T follicular helper cell (primary cell): ENCODE measurements at places on chromosomes 6 and 20.

DNA sequence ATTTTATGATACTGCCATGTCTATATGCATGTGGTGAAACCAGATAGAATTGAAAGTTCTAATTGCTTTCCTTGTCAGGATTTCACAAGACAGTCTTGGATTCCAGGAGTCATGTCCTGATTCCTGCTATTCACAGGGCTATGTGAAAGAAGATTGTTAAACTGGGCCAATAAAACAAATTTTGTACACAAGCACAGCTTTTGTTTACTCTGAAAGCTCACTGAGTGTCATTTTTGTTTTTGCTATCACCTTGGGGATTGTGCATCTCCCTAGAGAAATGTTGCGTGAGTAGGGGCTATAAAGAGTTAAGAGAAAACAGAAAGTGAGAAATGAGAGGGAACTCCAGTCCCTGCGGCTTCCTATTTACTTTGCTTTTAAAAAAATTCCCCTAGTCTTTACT, 627.5 kb downstream of the PKHD1 start:
- DNase-seq = no peak

DNA sequence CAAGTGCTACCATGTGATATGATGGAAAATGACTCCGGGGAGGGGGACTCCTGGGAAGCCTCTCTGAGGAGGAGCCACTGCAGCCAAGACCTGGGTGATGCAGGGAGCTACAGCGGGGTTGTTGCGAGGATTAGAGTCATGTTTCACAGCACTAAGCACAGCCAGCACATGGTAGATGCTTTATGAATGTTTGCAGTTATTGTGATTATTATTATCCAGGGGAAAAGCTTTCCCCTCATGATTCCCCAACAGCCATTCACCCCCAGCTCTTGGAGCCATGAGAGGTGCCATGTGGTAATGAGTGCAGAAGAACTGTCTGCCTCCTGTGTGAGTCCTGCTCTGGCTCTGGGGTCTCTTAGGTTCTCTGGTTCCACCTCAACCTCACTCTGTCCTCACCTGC, 39.9 kb downstream of the RSPO4 start:
- DNase-seq = no peak

- no peak for DNase-seq
These were observed 542.2 kb downstream of the GRIK2 start for GRCh38 chr6:101935732-101936131.

- no peak for DNase-seq
These were observed 46.5 kb downstream of the SLC22A3 start for GRCh38 chr6:160394654-160395035.

DNA sequence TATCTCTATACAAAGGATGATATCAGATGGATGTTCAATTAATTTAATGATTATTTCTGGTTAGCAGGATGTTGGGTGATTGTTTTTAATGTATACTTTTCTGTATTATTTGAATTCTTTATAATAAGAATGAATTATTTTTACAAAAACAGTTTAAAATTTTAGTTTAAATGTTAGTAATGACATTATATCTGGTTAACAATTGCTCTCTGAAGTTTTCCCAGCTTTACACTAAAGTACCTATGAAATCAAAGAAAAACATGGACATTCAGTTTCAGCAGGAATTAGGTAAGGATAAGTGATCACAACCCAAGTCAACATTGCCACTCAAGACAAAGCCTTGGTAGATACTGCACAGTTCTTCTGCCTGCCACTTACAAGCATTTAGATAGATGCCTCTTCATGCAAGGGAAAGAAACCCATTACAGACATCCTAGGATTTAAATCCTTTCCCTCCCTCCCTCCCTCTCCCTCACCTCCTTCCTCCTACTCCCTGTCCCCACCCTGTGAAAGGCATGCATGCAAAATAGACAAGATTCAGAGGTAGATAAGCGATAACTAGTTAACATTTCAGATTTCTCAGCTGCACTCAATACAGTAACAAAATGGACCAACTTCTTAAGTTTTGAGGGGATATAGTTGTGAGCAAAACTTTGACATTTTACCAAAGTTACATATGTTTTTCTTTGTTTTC, 143.8 kb downstream of the STXBP5 start:
- no peak for DNase-seq

- no peak for DNase-seq
These were observed 1.3 kb downstream of the ASF1A start for GRCh38 chr6:118895261-118895560.

- no peak for DNase-seq
These were observed 702.7 kb upstream of the AGPAT4 start for GRCh38 chr6:161976553-161976952.

GRCh38 chr20:63946986-63947637, 9.1 kb downstream of the UCKL1 start:
- no peak for DNase-seq

GRCh38 chr6:130423044-130423443, 57.2 kb downstream of the TMEM200A start:
- DNase-seq = no peak

- DNase-seq = no peak
These were observed 236.9 kb downstream of the GMDS start for GRCh38 chr6:2008383-2008976.

DNA sequence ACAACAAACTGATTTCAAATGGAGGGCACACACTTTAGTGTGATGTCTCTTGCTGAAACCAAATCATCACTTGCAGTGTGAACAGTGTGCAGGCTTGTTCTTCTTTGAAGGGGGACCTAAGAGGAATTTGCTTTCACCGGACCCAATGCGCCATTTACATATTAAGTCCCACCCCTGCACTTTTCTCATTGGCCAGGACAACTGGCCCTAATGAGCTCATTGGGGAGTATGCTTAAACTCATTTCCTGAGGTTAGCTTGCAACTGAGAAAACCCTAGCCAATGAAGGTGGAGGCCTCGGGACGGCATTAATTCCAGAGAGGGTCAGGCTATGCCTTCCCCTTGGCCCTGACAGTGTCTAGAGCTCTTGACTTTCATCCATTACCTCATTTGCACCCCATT, 58.7 kb downstream of the VEGFA start:
- DNase-seq = no peak

DNA sequence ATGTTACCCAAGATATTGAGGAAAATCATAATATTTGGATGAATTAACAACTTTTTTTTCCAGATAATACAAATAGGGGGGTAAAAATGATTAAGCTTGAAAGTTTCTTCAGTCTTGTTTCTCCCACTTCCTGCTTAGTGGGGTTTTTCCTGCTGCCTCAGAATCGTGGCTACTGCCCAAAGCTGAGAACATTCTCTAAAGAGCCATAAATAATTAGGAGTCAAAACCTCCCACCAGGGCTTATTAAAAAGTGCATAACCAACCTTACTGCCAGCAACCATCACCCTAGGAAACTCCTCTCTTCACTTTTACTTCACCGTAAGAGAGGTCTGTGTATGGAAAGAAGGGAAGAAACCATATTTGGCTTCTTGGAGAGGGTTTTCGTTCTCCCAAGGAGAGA, 9.0 kb upstream of the LCA5 start:
- no peak for DNase-seq

GRCh38 chr20:33645396-33645795, 16.7 kb upstream of the C20orf144 start:
- DNase-seq = no peak

- DNase-seq = no peak
These were observed 588.2 kb upstream of the NRSN1 start for GRCh38 chr6:23537828-23538227.

- no peak for DNase-seq
These were observed 57.6 kb upstream of the CCN6 start for GRCh38 chr6:111996144-111996865.

- DNase-seq = no peak
These were observed 14.0 kb downstream of the SNRNP48 start for GRCh38 chr6:7604003-7604402.

DNA sequence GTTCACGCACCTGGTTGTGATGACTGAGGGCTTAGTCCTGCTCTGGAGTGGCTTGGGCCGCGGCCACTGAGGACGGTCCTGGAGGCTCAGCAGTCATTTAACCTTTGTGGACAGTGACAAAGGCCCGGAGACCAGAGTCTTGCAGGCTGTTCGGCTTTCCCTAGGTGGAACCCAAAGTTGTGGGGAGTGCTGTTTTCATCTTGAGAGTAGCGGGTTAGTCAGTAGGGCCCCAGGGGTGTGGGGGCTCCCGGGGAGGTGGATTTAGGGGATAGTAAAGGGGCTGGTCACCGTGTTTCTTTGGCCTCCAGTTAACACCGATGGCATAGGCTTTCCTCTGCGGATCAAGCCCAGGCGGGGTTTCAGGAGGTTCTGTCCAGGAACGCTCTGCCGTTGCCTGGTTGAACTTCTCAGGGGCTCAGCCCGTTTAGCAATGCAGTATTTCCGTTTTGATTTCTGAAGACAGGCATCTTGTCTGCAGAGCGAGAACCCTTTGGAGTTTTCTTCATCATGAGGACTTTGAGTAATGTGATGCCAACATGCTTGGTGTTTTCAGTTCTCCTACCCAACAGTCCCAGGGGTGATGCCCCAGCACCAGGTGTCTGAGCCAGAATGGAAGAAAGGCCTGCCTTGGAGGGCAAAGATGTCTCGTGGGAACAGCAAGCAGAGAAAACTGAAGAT, 31.8 kb downstream of the ZNF831 start:
- DNase-seq = no peak

- no peak for DNase-seq
These were observed 19.4 kb upstream of the MUC21 start for GRCh38 chr6:30964075-30964474.
